Progenitor cell of endocrine pancreas (in vitro differentiated cells): ENCODE measurements at places on chromosomes 2 and 18. TPM values are rescaled to one million over a fixed set of nuclear protein-coding genes. Genes with fewer than 3 reads are reported as not detected.

The CXCR1 gene
- total RNA-seq: not detected in 2 replicates

The LYPD6B gene
- 140 TPM in 2 replicates for total RNA-seq

The DSG1 gene
- total RNA-seq: not detected in 2 replicates

The DYNAP gene
- not detected in 2 replicates for total RNA-seq

The MCM6 gene
- total RNA-seq: 51.9 and 52.3 TPM in 2 replicates

The NDC80 gene
- total RNA-seq: 15.0 and 17.4 TPM in 2 replicates

The NCKAP1 gene
- 108 and 111 TPM in 2 replicates for total RNA-seq

GRCh38 chr18:58671632-58672564 is 633 bp downstream of the MALT1 start:
- H3K36me3 ChIP-seq: no peaks in the 10 kb centered on the region
- H3K27ac ChIP-seq: peak overlapping the region; percentile 96
- H3K27me3 ChIP-seq: peaks cover 28% of the 10 kb centered on the region
- peaks cover 7% of the 10 kb centered on the region for H3K4me1 ChIP-seq

GRCh38 chr2:177329064-177329463 is 63.5 kb upstream of the AGPS start:
- H3K27me3 ChIP-seq: no peaks in the 10 kb centered on the region
- H3K4me1 ChIP-seq: peaks cover 7% of the 10 kb centered on the region
- H3K36me3 ChIP-seq: peaks cover 1% of the 10 kb centered on the region
- DNase-seq: no peak
- H3K27ac ChIP-seq: no peak overlapping the region
- H3K4me3 ChIP-seq: no peak overlapping the region

DNA sequence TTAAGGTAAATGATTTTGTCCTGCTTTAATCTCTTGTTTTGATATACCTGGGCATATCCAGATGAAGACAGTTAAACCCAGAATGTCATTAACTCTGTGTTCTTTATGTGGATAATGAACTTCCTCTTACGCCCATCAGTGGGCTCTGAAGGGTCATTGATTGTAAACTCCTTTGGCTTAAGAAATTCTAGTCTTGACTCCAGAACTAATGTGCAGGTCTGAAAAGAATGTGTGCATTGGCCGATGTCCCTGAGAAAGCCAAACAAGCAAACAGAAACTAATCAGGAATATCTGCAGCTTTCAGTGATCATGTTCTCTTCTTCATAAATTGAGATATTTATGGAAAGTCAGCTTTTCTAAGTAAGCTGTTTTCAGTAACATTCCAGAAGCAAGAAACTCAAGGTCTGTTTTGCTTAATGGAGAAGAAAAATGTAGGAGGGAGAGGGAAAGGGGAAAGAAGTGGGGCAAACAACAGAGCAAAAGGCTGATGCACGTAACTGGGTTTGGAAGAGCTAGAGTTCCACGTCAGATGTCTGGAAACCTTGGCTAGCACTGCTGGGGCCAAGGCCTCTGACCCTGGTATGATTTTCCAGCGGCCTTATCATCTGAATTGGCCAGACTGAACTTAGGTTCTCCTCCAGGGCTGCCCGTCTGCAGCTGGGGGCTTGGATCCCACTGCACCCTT is 61.3 kb upstream of the FHL2 start:
- H3K27me3 ChIP-seq: no peaks in the 10 kb centered on the region
- DNase-seq: no peak
- H3K4me1 ChIP-seq: peaks cover 11% of the 10 kb centered on the region
- H3K36me3 ChIP-seq: no peaks in the 10 kb centered on the region

DNA sequence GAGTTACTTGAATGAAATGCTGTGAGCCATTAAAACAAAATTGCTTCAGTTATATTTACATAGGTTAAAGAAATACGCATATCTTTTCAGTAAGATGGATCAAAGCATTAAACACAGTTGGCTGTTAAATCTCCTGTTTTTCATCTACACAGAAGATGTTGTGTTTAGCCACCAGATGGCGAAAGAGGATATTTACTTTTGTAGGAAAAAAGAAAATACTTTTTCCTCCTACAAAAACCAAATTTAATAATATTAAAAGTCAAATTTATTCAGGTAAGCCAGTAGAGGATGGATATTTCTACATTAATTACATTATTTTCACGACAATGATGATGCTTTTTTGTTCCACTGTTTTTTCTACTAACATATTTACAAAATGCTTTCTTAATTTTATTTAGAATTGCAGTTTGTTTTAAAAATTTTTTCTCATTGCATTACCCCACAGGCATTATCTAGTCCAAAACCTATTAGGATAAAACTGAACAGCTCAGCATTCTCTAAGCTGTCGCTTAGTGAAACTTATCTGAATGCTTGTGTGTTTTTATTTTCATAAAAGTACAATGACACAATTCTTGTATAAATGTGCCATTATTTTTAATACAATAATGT is 173.7 kb downstream of the ASXL3 start:
- H3K4me1 ChIP-seq: peaks cover 6% of the 10 kb centered on the region
- DNase-seq: no peak
- no peak overlapping the region for H3K27ac ChIP-seq
- H3K27me3 ChIP-seq: no peaks in the 10 kb centered on the region
- no peak overlapping the region for H3K4me3 ChIP-seq

- no peak for DNase-seq
- peaks cover 6% of the 10 kb centered on the region for H3K4me1 ChIP-seq
- peaks cover 7% of the 10 kb centered on the region for H3K27me3 ChIP-seq
- H3K4me3 ChIP-seq: no peak overlapping the region
These were observed 87.0 kb upstream of the CXCR4 start for GRCh38 chr2:136204971-136205370.

- no peaks in the 10 kb centered on the region for H3K27me3 ChIP-seq
- H3K4me1 ChIP-seq: peaks cover 11% of the 10 kb centered on the region
- H3K36me3 ChIP-seq: no peaks in the 10 kb centered on the region
- no peak overlapping the region for H3K4me3 ChIP-seq
These were observed 43.4 kb downstream of the ITGB6 start for GRCh38 chr2:160156665-160157064.

GRCh38 chr2:157836531-157836930 is 39.6 kb downstream of the ACVR1 start:
- peaks cover 54% of the 10 kb centered on the region for H3K4me1 ChIP-seq
- peak overlapping the region; percentile 15 for H3K27ac ChIP-seq
- no peaks in the 10 kb centered on the region for H3K27me3 ChIP-seq
- no peak for DNase-seq
- no peaks in the 10 kb centered on the region for H3K36me3 ChIP-seq

- H3K36me3 ChIP-seq: no peaks in the 10 kb centered on the region
- no peak for DNase-seq
- H3K4me1 ChIP-seq: no peaks in the 10 kb centered on the region
- no peak within 1 kb of the TSS for H3K4me3 ChIP-seq
- H3K27me3 ChIP-seq: no peaks in the 10 kb centered on the region
These were observed at the start of gene TXNDC2 for GRCh38 chr18:9885170-9886004. Gene TXNDC2 (plus strand): TSS chr18:9885973. CDS start chr18:9886681, 708 bp downstream.

GRCh38 chr2:96259497-96259921 is 6.3 kb downstream of the TMEM127 start:
- no peak for DNase-seq
- H3K27ac ChIP-seq: peak overlapping the region; percentile 88
- H3K4me1 ChIP-seq: peaks cover 22% of the 10 kb centered on the region
- no peaks in the 10 kb centered on the region for H3K27me3 ChIP-seq
- H3K36me3 ChIP-seq: peaks cover 2% of the 10 kb centered on the region

- peaks cover 4% of the 10 kb centered on the region for H3K4me1 ChIP-seq
- no peaks in the 10 kb centered on the region for H3K36me3 ChIP-seq
- H3K27me3 ChIP-seq: no peaks in the 10 kb centered on the region
These were observed 109.3 kb downstream of the ADCYAP1 start for GRCh38 chr18:1013951-1014350.

- H3K27me3 ChIP-seq: peaks cover 8% of the 10 kb centered on the region
- peaks cover 9% of the 10 kb centered on the region for H3K4me1 ChIP-seq
- H3K27ac ChIP-seq: no peak overlapping the region
- H3K4me3 ChIP-seq: no peak overlapping the region
- no peak for DNase-seq
- no peaks in the 10 kb centered on the region for H3K36me3 ChIP-seq
These were observed 5.1 kb upstream of the RAB27B start for GRCh38 chr18:54822872-54823845.

- H3K4me3 ChIP-seq: no peak overlapping the region
- no peak for DNase-seq
- no peaks in the 10 kb centered on the region for H3K27me3 ChIP-seq
- no peaks in the 10 kb centered on the region for H3K4me1 ChIP-seq
- H3K27ac ChIP-seq: no peak overlapping the region
These were observed 265.9 kb downstream of the NUP35 start for GRCh38 chr2:183390109-183390508.

- H3K27ac ChIP-seq: no peak overlapping the region
- H3K36me3 ChIP-seq: peaks cover 20% of the 10 kb centered on the region
- peaks cover 4% of the 10 kb centered on the region for H3K27me3 ChIP-seq
- no peaks in the 10 kb centered on the region for H3K4me1 ChIP-seq
These were observed 38.5 kb downstream of the LPIN1 start for GRCh38 chr2:11784747-11785610.

GRCh38 chr18:57741273-57741672 is 61.8 kb downstream of the ATP8B1 start:
- H3K36me3 ChIP-seq: peaks cover 5% of the 10 kb centered on the region
- no peak overlapping the region for H3K27ac ChIP-seq
- no peak overlapping the region for H3K4me3 ChIP-seq
- H3K4me1 ChIP-seq: peaks cover 19% of the 10 kb centered on the region
- no peak for DNase-seq

- peaks cover 96% of the 10 kb centered on the region for H3K27me3 ChIP-seq
- no peak overlapping the region for H3K27ac ChIP-seq
- DNase-seq: no peak
- peaks cover 5% of the 10 kb centered on the region for H3K4me1 ChIP-seq
- H3K36me3 ChIP-seq: no peaks in the 10 kb centered on the region
These were observed 7.3 kb downstream of the RAX start for GRCh38 chr18:59265974-59266369.

DNA sequence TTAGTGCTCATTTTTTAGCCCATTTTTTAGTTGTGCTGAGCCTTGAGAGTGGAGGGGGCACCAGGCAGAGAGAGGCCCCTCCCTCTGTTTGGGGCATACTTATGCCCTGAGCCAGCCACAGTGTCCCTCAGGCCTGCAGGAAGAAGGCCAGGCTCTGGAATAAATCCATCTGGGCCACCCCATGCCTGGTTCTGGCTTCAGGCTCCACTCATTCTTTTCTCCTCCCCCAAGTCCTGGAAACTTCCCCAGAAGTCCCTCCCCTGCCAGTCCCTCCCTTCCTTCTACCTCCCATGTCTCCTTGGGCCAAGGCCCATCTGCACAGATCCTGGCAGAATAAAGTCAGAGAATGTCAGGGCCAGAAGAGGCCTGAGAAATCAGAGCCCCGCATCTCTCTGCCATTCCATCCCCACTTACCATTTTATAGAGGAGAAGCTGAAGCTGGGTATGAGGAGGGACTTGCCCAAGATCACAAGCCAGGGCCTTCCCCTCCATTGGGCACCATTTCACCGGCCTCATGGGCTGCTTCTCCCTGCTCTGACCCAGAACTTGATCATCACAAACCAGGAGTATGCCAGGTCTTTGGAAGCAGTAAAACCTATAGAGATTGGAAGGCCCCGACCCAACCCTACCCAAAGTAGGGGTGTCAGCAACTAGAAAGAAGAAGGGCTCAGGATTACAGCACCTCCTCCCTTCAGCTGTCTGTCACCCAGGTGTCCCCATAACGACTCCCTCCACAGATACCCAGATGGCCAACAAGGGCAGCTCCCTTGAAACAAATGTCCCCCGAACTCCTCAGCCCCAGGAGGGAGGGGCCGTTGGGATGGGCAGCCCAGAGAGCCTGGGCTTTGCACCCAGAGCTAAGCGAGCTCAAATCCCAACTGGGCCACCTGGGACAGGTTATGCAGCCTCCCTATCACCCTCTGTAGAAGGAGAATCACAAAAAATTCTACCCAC is 108.4 kb downstream of the POLR1A start:
- H3K36me3 ChIP-seq: peaks cover 1% of the 10 kb centered on the region
- peak overlapping the region; percentile 84 for H3K27ac ChIP-seq
- H3K27me3 ChIP-seq: no peaks in the 10 kb centered on the region
- no peak overlapping the region for H3K4me3 ChIP-seq
- no peak for DNase-seq
- H3K4me1 ChIP-seq: peaks cover 31% of the 10 kb centered on the region

GRCh38 chr18:77899972-77900754 is 650.5 kb downstream of the GALR1 start:
- no peaks in the 10 kb centered on the region for H3K36me3 ChIP-seq
- H3K27me3 ChIP-seq: peaks cover 40% of the 10 kb centered on the region
- peak overlapping the region; percentile 65 for H3K4me3 ChIP-seq
- DNase-seq: peak; percentile 52

DNA sequence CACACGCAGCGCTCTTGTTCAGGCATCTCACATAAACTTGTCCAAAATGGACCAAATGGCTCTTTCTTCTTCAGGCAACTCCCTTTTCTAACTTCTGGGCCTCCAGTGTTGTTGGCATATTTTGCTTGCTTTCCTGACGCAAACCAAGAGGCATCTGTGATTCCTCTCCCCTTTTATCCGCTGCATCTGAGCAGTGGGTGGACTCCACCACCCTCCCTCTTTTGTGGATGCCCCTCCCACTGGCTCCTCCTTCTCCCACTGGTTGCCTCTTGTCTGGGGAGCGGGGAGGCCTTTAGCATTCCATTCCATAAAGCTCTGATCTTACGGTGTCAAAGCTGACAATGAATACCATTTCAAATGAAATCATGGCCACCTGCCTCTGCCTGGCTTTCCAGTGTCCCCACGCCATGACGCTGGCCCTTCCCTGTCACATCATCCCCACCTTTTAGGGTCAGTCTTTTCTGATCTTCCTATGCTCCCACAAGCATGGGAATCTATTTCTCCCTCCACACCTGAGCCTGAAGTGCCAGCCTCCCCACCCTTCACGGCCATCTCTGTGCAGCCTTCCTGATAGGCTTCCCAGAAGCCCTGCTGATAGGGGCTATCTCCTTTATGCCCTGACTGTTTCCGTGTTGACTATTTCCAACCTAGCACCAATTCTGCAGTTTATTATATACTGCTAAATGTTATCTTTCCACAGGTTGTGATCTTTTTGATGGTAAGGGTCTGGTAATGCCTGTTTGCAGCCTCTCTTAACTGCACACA is 51.5 kb downstream of the RPL37A start:
- H3K4me3 ChIP-seq: no peak overlapping the region
- H3K27me3 ChIP-seq: peaks cover 11% of the 10 kb centered on the region
- no peaks in the 10 kb centered on the region for H3K36me3 ChIP-seq
- H3K27ac ChIP-seq: no peak overlapping the region
- peaks cover 4% of the 10 kb centered on the region for H3K4me1 ChIP-seq
